Neural crest cell (in vitro differentiated cells): ENCODE measurements at places on chromosomes 16 and 17.
A peak's percentile ranks its signal among the peaks of the same experiment; 100 is the strongest.

- DNase-seq: no peak
Observed at GRCh38 chr16:55678161-55678821, 22.5 kb downstream of the SLC6A2 start.

DNA sequence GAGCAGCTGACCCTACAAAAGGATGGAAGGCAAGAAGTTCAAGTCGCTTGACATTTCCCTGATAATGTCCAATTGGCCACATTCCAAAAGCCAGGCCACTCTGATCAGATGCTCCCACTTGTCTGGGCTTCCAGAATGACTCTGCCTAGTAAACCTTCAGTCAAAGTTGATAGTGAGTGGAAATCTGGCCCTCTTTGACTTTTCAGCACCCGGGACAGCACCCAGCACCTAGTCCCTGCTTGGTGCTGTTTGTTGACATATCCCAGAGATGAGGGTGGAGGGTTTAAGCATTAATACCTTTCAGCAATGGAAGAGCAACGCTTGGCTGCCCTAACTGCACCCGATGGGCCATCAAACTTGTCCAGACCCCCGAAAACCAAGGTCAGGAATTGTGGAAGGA is 131.3 kb downstream of the AIPL1 start:
- DNase-seq: peak; percentile 68

GRCh38 chr16:16154281-16154951 is 68.9 kb downstream of the ABCC6 start:
- DNase-seq: no peak

DNA sequence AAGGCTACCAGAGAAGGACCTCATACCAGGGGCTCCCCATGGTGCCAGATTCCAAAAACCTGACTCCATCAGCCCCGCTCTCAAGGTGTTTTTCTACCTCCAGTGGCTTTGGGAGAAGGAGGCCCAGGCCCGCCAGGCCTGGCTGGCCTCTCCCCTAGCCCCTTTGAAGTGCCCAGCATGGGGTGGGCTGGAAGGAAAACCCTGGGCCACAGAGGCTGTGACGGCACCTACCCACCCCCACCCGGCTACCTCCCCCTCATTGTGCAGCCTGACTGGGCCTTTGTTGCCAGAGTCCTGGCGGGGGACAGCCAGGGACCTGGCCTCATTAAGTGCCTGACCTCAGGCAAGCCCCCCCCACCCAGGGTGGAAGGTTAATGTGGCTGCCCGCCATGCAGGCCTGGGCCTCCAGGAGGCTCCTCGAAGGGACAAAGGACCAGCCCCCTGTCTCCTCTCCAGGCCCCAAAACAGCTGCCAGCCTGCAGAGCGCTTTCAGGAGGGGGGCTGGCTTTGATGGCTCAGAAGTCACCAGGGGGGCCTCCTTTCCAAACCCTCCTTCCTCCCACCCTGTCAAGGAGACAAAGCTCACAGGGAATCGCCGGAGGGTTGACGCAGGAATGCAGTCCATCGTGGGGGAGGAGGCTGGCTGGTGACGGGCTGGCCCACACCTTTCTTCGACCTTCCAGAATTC is 159.4 kb downstream of the ZNF423 start:
- peak; percentile 85 for DNase-seq

DNA sequence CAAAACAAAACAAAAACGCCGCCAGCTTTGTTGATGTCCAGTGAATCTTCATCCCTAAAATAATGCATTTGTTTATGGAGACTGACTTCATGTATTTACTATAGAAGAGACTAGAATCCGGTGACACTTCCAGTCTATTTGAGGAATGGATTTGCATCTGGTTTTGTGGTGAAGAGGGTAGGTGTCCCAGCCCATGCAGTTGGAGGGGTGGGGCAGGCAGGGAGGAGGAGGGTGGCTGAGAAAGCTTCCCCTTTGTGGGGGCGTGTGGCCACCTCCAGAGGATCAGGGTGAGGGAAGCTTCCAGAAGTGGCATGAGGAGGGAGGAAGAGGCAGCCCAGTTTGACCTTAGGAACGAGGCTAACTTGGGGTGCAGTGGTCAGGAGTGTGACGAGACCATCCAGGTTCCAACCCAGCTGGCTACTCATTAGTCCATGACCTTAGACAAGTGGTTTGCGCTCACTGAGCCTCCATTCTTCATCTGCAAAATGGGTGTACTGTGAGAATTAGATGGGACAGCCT is 69.5 kb downstream of the CMIP start:
- no peak for DNase-seq

GRCh38 chr17:79191270-79191934 is 116.8 kb downstream of the ENGASE start:
- DNase-seq: no peak

GRCh38 chr16:21710938-21711337 is 47.2 kb downstream of the OTOA start:
- DNase-seq: no peak

GRCh38 chr16:84067640-84068039 is 25.0 kb upstream of the SLC38A8 start:
- DNase-seq: no peak

GRCh38 chr16:70738083-70738977 is 52.5 kb upstream of the MTSS2 start:
- peak; percentile 6 for DNase-seq

DNA sequence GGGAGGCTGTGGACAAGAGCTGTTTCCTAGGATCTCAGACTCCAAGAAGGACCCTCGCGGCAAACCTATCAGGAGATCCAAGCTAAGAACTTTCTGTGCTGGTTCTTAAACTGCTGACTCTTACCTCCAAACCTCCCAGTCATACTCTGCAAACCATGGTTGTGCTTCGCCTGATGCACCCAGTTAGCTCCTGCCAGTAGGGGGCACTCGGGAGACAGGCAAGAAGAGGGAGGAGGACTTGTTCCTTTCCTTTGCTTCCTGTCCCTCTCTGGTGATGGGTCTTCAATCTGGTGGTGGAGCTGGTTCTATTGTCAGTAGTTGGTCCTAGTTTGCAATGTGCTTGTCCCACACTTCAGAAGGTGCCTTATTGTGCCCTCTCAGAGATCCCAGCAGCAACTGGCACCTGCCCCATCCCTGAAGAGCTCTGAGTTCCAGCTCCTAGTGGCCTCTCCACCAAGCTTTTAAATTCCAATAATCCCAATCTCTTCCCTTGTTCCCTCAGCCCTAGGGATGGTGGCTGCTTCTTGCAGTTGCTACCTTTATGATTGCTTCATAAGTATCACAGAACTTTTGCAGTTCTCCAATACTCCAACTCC is 113.5 kb upstream of the RPL38 start:
- peak; percentile 73 for DNase-seq

- DNase-seq: no peak
Observed at GRCh38 chr17:49029801-49030200, 32.6 kb downstream of the IGF2BP1 start.

GRCh38 chr16:81815429-81815766 is 36.3 kb downstream of the PLCG2 start:
- no peak for DNase-seq

GRCh38 chr17:42598905-42599304 is 10.3 kb downstream of the RETREG3 start:
- DNase-seq: no peak

- no peak for DNase-seq
Observed at GRCh38 chr17:59748591-59748990, 41.1 kb downstream of the VMP1 start.

DNA sequence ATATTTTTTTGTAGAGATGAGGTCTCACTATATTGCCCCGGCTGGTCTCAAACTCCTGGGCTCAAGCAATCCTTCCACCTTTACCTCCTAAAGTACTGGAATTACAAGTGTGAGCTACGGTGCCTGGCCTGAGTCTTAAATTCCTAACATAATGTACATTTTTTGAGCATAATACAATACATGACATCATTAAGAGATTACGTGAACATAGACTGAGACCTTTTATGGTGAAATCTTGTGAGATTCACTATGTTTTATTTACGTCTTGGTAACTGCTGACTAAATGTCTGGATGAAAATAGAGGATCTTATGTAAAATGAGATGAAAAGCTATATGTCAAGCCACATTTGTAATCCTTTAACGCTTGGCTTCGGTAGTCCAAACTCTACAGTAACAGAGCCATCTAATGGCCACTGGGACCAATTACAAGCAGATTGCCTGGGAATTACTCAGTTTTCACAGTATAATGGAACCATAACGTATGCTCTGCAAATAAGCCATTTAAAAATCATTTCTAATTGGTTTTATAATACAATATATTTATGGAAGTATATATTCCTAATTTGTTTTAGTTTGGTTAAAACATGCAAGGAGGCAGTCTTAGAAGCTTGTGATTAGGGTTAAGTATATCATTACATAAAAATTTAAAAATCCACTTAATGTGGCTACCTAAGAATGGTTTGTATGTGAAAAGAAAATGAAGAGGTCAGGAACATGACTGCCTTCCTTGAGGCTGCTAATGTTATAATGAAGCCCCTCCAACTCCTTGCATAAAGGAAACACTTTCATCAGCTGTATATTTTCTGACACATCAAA is 8.1 kb upstream of the EFCAB13 start:
- no peak for DNase-seq

DNA sequence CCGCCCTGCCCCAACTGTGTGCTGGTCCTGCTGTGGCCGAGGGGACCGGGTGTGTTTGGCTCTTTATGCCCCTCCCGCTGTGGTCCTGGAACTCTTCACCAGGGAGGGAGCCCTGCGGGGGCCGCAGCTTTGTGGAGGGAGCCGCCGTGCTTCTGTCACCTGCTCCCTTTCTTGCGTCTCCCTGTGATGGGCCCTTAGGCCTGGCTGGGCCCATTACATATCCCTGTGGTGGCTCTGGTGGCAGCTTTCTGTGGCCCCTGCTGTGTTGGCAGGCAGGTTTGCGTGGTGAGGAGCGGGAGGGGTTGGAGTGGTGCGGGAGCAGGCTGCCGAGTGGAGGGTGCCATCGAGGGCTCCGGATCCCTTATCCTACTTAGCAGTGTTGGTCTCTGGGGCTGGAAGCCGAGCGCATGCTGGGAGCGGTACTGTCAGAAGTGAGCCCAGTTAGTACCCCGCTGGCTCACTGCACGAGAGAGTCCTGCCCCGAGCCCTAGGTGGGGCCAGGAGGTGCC is 60.4 kb downstream of the PDPK1 start:
- no peak for DNase-seq

DNA sequence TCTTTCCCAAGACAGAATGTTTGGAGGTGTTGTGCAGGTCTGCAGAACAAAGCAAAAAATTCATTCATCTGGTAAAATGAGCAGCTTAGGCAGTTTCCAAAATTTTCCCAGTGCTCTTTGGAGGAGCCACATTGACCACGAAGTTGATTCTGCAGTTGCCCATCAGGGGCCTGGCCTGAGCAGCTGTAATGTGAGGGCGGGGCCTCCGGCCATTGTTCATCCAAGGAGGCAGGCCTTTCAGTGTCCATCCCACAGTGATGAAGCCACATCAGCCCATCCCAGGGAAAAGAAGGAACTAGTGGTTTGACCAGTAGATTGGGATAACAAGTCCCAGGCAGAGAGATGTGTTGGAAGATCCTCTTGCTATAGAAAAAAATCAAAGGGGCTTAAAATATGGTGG is 10.1 kb downstream of the UBFD1 start:
- DNase-seq: no peak

GRCh38 chr17:80005360-80006338 is 30.0 kb downstream of the TBC1D16 start:
- DNase-seq: peak; percentile 61

DNA sequence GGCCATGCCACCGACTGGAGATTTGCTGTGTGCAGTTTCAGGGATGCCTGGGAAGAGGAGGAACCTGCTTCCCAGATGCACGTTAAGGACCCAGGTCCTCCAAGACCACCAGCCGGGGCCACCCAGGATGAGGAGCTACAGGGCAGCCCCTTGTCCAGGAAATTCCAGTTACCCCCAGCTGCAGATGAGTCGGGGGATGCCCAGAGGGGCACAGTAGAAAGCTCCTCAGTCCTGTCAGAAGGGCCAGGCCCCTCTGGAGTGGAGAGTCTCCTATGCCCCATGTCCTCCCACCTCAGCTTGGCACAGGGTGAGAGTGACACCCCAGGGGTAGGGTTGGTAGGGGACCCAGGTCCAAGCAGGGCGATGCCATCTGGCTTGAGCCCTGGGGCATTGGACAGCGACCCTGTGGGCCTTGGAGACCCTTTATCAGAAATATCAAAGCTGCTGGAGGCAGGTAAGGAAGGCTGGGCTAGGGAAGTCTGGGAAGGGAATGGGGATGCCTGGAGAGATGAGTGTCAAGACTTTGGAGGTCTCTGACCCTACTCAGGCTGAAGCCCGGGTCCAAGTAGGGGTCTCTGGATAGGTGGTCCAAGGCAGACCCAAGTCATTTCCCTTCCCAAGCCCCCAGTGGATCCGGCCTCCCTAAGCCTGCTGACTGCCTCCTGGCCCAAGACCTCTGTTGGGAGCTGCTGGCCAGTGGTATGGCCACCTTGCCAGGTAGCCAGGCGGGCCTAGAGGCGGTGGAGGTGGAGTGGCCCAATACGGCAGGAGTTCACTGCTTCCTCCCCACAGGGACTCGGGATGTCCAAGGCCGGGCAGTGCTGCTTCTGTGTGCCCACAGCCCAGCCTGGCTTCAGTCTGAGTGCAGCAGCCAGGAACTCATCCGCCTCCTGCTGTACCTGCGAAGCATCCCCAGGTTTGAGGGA is 1.0 kb downstream of the PLEKHG4 start:
- DNase-seq: no peak

GRCh38 chr16:1424028-1424427 is 3.5 kb upstream of the UQCC4 start:
- DNase-seq: no peak

GRCh38 chr17:77873500-77874302 is 84.8 kb upstream of the TNRC6C start:
- no peak for DNase-seq

DNA sequence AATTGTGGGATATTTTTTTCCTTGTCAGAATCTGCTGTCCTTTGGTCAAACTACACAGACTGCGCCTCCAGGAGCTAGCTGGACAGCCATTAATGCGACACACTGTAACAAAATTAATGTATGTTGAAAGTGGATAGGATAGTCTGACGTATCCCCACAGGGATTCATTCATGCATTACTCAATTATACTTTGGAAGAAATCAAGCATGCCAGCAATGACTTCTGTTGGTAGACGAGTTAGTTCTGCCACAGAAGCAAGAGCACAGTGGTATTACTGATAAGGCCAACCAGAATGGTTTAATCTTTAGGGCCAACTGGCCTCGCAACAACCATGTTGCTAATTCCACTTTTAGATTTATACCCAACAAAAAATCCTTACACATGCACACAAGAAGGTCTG is 106.4 kb upstream of the TOB1 start:
- no peak for DNase-seq

DNA sequence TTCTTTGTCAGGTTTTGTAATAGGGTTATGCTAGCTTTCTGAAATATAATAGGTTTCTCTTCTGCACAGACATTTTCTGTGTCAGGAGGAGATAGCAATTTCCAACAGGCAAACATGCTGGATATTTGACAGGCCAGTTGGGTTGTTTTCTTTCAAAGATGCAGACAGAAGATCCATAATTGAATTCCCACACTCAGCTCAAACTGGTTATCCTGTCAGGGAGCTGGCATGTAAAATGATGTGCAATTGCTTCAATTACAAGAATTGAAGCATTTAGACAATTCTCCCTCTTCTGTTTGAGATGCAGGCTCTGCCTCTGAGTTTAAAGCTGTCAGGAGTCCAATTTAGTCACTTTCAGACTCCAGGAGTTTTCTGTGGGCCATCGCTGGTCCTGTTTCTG is 146.2 kb upstream of the ZKSCAN2 start:
- DNase-seq: no peak
